ENCODE measurements at places on chromosomes 3 and 15.
A peak's percentile ranks its signal among the peaks of the same experiment; 100 is the strongest.

DNA sequence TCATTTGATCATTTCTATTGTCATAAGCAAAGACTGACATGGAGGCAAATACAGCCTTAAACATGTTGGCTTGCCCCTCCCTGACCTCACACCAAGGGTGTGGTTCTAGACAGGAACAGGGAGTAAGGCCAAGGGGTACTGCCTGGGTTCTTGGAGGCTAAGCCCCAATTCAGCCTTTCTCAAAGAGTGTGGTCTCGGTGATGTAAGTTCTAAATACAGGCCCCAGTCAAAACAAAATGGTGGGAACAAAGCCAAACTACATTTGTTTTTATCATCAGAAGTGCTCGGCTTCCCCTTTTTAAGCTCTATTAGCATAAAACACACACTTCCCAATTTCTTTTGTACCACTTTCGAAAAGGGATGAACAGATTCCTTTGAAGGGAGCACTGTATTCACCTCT lies 129.5 kb downstream of the ATP8B4 start:
- no peak for DNase-seq

GRCh38 chr3:15708882-15709677 lies 88.7 kb downstream of the ANKRD28 start:
- DNase-seq: no peak

GRCh38 chr3:106962993-106963392 lies 414.2 kb upstream of the CCDC54 start:
- DNase-seq: no peak

DNA sequence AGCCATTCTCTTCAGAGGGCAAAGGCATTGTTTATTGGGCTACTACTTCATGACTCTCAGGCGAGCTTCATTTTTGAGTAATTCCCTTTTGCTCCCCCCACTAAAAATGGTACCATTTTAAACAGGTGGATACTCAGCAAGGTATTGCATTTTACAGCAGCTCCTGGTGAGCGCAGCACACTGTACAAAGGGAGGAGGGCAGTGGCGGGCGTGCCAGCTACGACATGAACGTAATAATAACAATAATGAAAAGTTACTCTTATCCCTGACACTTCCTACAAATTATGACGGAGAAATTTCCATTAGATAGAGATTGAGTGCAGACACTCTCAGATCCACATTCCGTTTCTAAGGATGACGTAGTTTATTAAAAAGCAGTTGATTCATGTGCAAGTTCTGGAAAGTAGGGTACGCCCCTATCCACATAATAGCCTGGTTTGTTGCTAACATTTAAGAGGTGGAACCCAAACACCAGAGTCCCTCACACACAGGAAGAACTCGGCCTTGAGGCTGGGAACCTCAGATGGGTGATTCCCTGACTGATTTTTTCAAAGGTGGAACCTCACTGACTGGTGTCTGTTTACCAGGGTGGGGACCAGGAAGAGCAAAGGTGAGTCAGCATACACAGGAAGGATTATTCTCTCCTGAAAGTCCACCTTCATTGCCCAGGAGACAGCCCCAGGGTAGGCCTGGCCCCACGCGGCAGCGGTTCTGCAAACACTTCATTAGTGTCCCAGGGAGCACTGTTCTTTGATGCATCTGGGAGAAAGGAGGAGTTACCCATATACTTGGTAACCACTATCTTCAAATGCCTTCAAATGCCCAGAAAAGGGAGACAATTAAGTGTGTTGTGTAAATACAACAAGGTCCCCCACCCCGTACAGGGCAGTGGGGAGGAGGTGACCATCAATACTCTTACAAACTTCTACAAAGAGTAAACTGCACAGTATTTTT lies 69.9 kb downstream of the LDHAL6B start:
- no peak for DNase-seq

DNA sequence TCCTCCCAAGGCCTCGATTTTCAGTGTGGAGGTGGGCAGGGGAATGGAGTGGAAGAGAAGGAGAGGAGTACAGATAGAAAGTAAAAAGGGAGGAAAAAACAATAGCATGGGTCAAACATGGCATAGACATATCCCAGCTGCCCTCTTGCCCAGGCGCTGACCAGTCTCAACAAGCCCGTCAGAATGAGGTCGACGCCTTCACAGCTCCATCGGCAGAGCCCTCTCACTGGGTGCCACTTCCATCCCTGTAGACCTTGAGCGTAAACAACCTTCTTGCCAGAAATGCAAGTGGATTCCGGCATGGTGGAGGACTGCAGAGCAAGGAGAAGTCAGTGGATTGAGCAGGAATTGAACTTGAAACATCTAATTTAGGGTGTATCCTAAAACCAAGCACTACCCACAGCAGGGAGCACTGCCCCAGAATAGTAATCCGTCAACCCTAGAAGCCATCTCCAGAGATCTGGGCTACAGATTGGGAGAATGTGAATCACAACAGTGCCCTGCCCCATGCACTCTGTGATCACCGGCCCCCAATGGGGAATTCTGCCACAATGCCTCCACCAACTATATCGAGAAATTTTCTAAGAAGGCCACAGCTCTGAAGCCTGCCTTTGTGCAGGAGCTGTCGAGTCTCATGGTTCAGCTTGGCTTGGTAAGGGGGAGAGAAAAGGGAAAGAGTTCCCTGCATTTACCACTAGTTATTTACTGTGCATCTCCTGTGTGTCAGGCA lies 190.1 kb downstream of the UACA start:
- DNase-seq: no peak

GRCh38 chr3:126147147-126147931 lies 33.0 kb downstream of the ALDH1L1 start:
- DNase-seq: no peak

- DNase-seq: no peak
These were observed 52.4 kb downstream of the POLQ start for GRCh38 chr3:121493431-121493830.

DNA sequence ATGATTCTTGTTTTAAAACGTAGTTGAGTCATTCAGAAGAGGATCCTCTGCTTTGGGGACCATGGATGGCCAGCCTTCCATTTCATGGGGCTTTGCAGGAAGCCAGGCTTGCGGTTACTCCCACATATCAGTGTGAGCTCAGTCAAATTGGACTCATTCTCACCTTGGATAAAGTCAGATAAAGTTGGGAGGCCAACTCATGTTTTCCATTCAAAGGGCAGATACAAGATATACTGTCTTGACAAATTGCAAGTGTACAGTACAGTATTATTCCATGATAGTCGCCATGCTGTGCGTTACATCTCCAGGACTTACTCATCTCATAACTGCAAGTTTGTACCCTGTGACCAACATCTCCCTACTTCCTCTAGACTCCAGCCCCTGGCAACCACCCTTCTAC lies 25.5 kb upstream of the B3GNT5 start:
- no peak for DNase-seq

GRCh38 chr3:57335283-57335938 lies 42.9 kb upstream of the ASB14 start:
- no peak for DNase-seq

GRCh38 chr15:48352474-48353072 lies 21.3 kb downstream of the DUT start:
- peak; percentile 52 for DNase-seq

GRCh38 chr3:114144909-114145688 lies 33.8 kb downstream of the DRD3 start:
- DNase-seq: no peak

DNA sequence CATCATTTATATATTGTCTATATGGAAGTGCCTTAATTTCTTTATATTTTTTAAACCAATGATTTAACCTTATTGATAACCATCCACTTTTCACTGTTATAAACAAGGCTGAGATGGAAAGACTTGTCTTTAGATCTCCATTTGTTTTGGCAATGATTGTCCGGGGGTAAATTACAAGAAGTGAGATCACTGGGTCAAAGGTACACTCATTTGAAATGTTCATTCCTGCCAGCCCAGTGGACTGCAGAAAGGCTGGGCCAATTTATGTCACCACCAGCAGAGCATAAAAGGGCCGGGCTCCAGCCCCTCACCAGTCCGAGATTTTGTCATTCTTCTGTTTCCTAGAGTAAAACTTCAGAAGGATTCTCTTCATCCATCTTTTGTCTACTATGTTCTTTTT lies 93.6 kb upstream of the NEO1 start:
- DNase-seq: no peak

DNA sequence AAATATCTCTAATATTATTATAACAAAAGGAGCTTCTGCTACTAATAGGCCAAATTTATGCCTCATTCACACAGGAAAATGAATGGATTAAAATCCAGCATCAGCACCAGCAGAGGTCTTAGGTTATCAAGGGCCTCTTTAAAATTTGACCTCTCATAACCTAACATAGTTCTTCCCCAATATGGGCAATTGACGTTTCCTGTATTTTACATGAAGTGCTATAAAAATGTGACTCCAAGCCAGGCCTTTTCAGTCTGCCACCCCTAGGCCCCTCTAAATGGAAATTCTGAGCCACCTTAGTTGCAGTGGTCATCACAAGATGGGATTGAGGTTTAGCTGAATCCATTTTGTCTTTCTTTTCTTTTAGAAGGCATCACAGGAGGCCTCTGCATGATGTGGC lies 70.1 kb downstream of the CASR start:
- DNase-seq: no peak

- DNase-seq: no peak
These were observed 10.4 kb downstream of the COPG1 start for GRCh38 chr3:129259612-129260477.

DNA sequence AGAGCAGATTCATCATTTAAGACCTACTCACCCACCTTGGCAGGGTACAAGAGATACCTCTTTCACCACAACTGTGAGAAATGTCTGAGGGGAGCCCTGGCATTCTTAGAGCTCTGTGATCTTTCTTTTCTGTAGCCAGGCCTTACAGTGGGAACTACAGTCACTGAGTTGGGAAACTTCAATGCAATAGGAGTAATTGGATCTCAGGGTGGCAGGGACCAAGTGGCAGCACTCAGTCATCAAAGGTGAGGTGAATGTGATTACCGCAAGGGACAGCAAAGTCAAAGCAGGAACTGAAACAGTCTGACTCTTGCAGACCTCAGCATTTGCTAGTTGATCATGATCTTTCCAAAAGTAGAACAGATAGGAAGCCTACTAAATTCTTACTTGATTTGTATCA lies 7.2 kb upstream of the MCF2L2 start:
- no peak for DNase-seq

DNA sequence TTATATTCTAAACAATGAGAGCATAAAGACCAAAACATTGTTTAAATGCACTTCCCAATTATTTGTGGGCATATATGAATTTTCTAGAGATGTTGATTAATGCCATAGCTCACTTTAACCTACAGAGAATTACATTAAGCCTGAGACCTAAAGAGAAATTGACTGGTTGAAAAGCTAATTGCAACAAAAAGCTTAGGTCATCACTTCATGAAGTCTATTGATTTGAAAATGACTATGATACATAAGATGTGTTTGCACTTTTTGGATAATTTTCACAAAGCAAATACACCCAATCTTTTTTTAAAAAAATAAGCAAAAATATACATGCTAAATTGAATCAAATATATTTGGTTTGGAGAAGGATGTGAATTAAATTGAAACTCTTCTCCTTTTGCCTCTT lies 532.8 kb upstream of the GOLIM4 start:
- DNase-seq: no peak

DNA sequence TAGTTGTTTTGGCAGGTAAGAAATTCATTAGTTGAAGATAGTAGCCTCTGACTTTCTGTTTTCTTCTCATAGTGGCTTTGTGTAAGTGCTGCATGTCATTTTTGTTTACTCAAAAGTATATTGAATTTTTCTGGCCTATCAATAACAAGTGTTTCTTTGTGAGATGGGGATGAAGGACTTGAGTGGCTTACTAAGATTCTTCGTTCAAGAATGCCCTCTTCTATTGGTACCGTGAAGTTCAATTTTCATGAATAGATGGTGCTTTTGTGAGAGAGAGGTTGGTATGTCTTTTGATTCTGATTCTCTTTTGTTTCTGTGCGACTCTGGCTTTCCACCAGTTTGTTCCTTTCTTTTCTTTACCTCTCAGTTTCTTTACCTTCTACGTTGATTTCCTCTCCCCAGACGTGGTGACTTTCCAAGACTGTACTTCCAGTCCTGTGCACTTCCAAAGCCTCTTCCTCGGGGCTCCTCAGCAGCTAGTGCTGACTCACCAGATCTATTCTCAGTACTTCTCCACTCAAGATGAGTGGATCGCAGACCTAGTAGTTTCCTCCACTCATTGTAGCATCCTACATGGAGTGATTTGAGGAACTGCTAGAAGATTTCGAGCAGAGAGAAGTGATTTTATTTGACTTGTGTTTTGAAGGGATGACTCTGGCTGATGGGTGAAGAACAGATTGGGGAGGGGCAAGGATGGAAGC lies 82.0 kb upstream of the EPHB3 start:
- DNase-seq: no peak

GRCh38 chr3:9201266-9201665 lies 48.2 kb downstream of the SRGAP3 start:
- no peak for DNase-seq

DNA sequence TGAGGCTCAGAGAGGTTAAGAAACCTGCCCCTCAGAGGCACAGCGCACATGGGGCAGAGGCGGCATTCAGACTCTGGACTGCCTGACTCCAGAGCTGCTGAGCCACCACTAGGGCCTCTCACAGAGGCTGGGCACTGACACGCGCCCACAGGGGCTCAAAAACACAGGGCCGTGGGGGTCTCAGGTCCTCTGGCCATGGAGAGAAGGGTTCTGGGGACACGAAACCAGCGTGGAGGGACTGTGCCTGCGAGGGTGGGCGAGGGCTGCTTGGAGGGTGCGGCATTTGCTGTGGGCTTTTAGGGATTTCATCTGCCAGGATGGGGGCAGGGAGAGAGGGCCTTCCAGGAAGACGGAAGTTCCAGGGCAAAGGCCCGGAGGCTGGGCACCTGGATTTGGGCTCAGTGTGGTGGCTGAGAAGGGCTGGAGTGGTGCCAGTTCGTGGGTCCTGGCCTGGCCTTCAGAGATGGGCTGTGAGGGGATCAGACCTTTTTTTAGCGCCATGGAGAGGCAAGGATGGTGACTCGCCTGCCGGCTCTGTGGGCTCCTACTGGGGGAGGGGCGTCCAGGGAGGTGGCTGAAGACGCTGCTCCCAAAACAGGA lies 69.6 kb downstream of the EFCAB12 start:
- DNase-seq: no peak

- no peak for DNase-seq
These were observed 43.0 kb upstream of the LRTM1 start for GRCh38 chr3:54970895-54971294.

GRCh38 chr3:43024181-43024885 lies 45.2 kb downstream of the GASK1A start:
- DNase-seq: no peak

DNA sequence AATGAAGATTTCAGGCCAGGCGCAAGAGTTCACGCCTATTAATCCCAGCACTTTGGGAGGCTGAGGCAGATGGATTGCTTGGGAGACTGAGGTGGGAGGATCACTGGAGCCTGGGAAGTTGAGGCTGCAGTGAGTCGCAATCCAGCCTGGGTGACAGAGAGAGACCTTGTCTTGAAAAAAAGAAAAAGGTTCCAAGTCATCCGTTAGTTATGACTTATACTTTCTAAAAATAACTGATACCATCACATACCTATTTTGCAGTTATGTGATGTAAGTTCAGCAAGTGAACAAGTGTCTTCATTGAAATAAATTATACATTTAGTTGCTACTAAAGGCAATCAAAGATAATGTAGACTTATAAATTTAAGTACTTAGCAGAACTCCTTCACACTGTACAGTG lies 22.1 kb downstream of the CLPX start:
- DNase-seq: no peak

DNA sequence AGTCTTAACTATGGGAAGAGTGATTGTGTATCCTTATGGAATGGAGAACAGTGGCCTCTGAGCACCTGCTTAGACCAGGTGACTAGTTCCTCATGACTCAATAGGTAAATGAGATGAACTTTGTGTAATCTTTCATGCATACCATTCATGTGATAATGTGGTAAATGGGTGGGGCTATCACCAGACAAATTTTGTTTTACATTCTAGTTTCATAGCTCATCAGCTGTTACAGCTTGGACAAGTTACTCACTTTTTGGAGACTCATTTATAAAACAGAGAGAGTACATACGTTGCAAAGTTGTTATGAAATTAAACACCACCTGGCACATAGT lies 103.7 kb upstream of the TGFBR2 start:
- DNase-seq: no peak
